ENCODE measurements at places on chromosomes 12 and 14.

- no peak for DNase-seq
Measured at GRCh38 chr14:85483652-85484051, 46.3 kb upstream of the FLRT2 start.

DNA sequence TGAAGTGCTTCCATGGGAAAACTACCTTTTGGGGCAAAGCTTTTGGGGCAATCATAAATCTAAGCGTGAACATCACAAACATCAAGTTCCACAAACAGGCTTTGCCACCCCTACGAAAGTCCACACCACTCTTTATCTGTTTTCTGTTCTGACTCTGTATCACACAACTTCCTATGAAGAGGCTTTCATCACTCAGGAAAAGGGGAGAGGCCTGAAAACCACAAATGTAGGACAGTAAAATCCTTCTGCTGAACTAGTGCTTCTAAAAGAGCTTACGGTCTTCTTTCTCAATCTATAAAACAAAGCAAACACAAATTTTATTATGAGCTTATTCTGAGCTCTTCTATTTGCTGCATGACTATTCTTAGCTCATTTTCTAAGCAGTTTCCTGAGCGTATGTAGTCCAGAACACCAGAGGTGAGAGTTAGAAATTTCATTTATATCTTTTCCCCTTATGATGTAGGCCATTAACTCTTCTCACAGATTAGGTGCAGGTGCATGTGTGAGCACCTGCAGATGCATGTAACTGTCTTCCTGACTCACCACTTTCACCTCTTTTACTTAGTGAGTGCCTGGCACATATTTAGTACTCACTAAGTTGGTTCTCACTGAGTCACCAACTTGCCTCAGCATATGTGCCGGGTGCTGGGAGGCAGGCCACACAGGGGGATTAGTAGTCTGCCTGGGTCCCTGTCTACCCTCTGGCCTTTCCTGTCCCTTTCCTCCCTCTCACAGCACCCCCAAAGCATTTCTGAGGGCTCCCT lies 32.9 kb upstream of the SYCP3 start:
- no peak for DNase-seq

DNA sequence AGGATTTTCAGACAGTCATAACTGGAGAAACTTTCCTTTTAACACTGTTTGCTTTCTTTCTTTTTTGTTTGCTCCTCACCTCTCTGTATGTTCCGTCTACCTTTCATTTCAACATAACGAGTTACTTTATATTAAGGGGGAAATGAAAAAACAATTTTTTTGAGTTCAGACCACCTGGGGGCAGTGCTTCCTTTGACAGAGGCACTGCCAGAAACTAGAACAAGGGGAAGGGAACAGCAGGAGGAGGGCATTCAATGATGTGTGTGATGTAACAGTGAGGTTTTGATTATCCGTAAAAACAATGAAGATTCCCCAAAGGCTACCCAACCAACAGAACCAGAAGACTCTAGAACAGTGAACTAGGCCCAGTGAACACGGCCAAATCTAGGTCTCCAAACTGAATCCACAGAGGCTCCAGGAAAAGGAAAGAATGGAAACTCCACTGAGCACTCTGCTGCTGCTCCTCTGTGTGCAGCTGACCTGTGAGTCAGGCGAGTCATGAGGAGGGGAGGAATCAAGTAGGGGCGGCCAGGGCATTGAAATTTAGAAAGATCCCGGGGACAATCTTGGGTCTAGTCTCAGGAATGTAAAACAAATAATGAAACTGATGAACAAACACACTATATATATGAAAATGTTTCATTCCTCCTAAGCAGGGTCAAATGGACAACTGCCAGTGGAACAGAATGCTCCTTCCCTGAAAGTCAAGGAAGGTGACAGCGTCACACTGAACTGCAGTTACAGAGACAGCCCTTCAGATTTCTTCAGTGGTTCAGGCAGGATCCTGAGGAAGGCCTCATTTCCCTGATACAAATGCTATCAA lies 323.5 kb downstream of the DAD1 start:
- DNase-seq = no peak

- no peak for DNase-seq
Measured at GRCh38 chr14:65517635-65518542, 105.4 kb downstream of the FUT8 start.

DNA sequence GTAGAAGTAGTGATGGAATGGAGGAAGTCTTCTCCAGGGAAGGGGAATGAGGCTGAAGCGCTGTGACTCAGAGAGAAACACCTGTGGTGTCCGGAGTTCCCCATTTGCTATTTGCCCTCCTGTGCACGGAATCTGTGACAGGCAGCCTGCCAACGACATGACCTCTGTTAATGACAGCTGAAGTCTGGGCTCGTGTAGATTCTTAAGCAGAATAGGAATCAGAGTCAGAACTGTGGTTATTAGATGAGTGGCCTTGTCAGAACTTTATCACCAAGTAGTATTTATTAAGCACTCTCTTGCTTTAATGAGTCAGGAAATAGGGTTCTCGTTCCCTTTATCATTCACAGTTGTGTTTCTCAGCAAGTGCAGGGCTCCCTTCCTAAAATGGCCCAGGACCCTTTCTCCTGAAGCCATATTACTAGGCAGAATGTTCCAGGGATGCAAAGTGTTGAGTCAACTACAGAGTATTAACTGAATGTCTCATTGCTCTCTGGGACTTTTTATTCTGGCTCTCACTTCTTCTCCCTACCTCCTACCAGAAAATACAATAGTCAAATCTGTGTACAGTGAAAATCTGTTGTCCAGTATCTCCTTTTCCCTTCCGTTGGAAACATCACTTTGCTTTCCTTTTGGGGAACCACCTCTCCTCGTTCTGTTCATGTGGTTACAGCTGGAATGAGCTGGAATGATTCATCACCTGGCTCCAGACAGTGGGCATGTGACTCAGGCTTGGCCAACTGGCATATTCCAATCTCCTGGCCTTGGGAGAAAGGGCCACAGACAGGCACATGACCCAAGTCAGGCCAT lies 77.8 kb upstream of the MAX start:
- DNase-seq = no peak

- no peak for DNase-seq
Measured at GRCh38 chr12:110857528-110857927, 10.7 kb downstream of the CCDC63 start.
